ENCODE measurements at places on chromosomes 16 and 17.

DNA sequence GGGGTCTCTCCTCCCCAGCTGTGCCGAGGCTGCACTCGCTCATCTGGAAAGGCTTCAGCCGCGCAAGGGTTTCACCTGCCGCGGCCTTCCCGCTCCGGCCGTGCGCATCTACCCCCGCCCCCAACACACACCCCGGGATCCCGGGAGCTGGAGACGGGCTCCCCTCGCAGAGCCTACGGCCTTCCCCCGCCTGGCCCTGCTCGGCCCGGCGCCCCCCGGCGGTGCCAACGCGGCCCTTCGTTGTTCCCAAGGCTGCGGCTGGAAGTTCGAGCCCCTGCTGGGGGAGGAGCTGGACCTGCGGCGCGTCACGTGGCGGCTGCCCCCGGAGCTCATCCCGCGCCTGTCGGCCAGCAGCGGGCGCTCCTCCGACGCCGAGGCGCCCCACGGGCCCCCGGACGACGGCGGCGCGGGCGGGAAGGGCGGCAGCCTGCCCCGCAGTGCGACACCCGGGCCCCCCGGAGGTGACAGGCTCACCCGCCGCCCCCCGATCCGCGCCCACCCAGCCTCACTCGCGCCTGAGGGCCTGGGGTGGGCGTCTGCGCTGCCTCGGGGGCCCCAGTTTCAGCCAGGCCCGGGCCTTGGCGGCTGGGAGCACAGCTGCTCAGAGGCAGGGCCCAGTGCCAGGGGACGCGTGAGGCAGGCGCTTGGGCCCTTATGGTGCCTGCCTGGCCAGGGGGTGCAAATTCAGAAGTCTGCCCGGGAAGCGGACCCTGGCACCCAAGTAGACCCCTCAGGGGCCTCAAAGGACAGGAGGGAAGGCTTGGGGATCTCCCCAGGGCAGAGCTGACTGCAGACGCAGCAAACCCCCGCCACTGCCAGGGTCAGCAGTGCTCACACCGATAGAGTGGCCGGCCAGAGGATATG, 11.2 kb downstream of the GALK1 start:
- DNase-seq = peak; percentile 71

- no peak for DNase-seq
Measured at GRCh38 chr17:53032861-53033271, 789.9 kb upstream of the KIF2B start.

GRCh38 chr16:50781518-50781917, 39.6 kb downstream of the CYLD start:
- no peak for DNase-seq

DNA sequence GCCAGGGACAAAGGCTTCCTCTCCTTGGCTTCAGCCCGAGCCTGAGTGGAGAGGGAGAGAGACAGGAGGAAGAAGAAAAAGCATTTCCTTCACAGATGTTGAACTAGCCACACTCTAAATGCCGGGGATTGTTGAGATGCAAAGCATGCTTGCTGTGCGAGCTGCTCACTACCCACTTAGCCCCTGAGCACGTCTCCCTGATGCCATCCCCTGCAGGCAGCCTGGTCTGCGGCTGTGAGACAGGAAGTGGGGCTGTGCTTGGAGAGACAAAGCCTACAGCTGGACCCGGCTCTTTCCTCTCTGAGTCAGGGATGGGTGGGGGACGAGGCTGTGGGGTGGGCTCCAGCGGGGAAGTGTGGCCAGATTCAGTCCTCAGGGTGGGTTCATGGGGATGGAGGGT, 13.7 kb downstream of the WNT9B start:
- DNase-seq = no peak

- DNase-seq = no peak
Measured at GRCh38 chr17:66507103-66507923, 204.9 kb downstream of the PRKCA start.

DNA sequence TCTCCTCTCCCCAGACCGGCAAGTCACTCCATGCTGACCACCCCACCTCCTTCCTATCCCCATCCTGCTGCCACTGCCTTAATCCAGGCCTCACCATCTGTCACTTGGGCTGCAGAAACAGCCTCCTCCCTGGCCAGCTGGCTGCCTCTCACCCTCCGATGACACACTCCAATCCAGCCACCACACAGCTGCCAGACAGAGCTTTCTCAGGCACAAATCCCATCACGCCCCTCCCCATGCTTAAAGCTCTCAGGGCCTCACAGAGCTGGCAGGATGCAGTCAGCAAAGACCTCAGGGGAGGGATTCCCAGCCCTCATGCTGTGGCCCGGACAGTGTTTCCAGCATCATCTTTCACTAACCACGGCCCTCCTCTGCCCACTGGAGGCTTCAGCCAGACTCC, 13.7 kb downstream of the CAMKK1 start:
- DNase-seq = no peak

GRCh38 chr17:50183421-50183994, 17.7 kb downstream of the SGCA start:
- DNase-seq = no peak

DNA sequence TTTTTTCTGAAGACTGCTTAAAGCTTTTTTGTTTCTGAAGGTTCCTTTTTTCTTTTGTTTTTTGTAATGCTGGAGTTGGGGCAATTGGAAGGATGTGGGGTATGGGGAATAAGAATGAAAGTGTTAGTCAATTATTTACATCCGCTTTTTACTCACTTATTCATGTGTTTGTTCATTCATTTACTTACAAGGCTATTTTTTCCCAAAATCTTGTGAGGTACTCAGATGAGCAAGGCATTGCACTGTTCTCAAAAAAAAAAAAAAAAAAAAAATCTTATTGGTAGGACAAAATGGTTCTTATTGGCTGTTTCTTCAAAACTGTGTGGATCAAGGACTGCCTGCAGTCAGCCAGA, 55.7 kb downstream of the PLD6 start:
- DNase-seq = no peak

- peak; percentile 58 for DNase-seq
Measured at GRCh38 chr16:56625140-56625942, at the start of gene MT1E. Gene MT1E, plus strand, starts transcription at chr16:56625781. Its CDS starts 71 bp downstream, at chr16:56625852.

DNA sequence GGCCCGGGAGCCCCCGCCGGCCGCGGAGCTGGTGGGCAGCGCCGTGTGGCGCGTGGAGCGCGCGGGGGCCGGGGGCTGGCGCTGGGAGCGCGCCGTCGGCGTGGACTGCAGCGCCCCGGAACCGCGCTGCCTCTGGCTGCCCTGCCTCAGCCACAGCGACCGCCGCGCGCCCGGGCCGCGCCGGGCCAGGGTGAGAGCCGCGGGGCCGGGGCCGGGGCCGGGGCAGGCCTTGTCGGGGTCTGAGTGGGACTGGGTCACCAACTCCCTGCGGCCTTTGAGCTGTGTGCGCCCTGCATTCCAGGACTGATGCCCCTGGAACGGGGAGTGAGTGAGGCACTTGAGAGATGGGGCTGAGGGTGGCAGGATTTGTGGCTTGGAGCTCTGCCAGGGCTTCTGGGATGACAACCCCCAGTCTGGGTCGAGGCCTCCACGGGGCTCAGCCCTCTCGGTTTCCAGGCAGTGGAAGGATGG, 25.7 kb downstream of the ARHGAP23 start:
- peak; percentile 12 for DNase-seq

- no peak for DNase-seq
Measured at GRCh38 chr16:19196871-19197270, 28.8 kb downstream of the SYT17 start.

- DNase-seq = no peak
Measured at GRCh38 chr17:15973834-15974233, 25.7 kb downstream of the ZSWIM7 start.

DNA sequence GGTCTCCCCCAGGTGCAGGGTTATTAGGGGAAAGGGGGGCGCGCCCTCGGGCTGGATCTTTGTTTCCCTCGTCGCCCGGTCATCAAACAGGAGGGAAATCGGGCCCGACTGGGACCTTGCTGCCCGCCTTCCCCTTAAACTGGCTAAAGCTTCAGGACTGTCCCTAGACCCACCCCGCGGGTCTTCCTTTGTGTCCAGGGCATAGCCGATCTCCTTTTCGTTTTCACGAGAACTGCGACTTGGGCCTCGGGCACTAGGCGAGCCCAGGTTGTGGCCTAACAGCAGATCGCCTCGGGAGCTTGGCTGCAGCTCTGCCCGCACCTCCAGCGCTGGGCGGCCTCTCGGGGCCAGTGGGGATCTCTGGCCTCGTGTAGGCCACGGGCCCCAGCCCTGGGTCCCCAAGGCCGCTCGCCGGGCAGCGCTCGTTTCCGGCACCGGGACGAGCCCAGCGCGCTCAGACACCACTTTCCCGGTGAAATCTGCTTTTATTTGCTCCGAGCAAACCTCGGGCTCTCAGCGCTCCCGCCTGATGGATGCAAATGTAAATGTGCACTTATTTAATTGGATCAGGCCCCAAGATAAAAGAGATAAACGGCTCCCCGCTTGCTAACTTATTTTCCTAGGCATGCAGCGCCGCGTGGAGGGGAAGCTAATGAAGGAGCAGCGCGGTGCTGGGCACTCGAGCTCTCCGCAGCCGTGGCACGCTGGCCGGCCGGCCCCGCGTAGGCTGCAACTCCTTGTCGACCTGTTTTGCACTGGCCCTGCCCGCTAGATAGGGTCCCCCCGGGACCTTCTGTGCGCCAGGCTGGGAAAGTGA, 7.8 kb downstream of the IRX5 start:
- DNase-seq = no peak

DNA sequence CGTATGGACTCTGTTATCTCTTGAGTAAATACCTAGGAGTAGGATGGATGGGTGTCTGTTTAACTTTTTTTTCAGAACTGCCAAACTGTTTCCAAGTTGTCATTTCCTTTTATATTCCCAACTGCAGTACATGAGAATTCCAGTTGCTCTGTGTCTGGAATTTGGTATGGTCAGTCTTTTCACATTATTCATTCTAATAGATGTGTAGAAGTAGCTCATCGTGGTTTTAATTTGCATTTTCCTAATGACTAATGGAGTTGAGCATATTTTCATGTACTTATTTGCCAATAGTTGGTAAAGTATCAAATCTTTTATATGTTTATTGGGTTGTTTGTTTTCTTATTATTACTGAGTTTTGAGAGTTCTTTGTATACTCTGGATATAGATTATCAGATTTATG, 27.0 kb downstream of the MRTFB start:
- no peak for DNase-seq

DNA sequence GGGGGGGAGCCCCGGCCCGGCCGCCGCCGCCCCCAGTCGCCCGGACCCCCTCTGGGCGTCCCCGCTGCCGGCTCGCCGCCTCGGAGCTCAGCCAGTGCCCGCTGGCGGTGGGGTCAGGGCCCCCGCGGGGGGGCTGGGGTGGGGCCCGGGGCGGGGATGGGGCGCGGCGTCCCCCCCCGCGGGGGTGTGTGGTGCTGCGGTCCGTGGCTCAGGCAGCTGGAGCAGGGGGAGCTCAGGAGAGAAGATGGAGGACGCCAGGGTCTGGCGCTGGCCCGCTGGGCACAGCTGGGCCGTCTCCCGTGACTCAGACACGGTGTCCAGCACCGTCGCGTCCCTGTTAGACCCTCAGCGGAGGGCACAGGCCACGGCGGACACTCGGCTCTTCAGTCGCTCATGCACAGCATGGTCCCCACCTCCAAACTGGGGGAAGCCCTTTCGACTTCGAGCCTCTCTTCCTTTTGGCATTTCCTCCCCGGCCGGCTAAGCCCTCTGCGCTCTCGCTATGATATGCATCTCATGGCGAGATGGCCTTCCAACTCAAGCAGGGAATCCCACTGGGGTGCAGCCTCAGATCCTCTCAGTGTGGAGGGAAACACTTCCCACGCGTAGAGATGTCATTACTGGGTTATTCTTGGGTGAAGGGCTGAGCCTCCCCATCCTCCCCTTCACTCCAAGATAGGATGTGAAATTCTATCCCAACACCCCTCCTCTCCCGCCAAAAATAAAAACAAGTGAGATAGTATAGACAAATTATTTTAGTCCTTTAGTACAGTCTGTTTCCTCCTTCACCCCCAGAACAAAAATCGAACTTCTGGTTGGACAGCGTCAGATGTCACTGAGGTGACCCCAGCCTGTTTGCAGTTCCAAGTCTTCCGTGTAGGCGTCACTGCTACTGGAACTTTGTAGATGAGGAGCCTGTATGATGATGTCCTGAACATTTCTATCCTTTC, 522 bp upstream of the VEZF1 start:
- DNase-seq = peak; percentile 67

- no peak for DNase-seq
Measured at GRCh38 chr16:46836534-46837530, 5.9 kb upstream of the C16orf87 start.

DNA sequence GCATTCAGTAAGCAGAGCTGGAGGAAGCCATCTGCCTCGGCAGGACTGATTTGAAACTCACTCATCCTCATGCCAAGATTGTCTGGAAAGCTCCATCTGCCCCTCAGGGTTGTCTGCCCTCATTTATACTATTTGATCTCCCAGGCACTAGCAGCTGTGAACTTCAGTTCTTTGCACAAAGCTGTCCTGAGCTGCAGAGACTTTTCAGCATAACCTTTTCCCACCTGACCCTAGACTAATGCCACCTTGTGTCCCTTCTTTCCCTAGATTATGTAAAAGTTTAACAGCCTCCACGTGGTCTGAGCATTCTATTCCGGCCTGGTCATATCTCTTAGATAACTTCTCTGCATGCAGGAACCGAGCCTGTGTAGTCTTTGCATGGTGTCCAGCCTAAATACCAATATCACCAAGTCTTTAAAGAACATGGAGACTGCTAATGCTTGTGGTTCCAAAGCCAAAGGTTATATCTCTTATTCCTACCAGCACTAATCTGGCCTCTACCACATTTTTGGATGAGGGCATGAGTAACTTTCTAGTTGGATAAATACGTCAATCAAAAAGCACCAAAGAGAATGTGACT, 29.1 kb downstream of the STAT5A start:
- no peak for DNase-seq

GRCh38 chr17:73404246-73404645, 92.4 kb upstream of the CDC42EP4 start:
- DNase-seq = no peak

GRCh38 chr17:29495011-29495410, 71.8 kb downstream of the ABHD15 start:
- no peak for DNase-seq

DNA sequence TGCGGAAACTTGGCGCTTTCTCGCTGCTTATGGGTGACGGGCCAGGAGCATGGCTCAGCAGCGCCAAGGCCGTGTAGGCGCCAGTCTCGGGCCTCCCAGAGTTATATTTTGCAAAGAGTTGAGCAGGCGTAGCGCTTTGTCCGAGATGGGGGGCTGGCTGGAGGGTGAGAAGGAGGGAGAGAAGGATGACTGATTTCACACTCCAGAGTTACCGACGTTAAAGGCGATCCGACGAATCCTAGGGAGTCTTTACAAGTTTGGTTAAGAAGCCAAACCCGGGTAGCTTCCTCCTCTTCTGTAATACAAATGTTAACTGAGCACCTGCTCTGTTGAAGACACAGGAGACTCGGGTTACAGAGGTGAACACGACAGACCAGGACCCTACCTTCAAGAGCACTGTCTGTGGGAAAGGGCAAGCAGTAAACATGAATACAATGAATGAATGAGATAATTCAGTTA, 782 bp downstream of the POLR2A start:
- no peak for DNase-seq

GRCh38 chr16:54191592-54191991, 95.0 kb downstream of the IRX3 start:
- DNase-seq = no peak

Measured in activated CD4-positive, alpha-beta T cell treated with anti-CD3 and anti-CD28 coated beads, Interleukin-2, amount 50 U/mL, for 48 hours (primary cell).